Activated CD4-positive, alpha-beta T cell treated with anti-CD3 and anti-CD28 coated beads for 48 hours (primary cell): ENCODE measurements at places on chromosomes 12 and 14.
A peak's percentile ranks its signal among the peaks of the same experiment; 100 is the strongest.

DNA sequence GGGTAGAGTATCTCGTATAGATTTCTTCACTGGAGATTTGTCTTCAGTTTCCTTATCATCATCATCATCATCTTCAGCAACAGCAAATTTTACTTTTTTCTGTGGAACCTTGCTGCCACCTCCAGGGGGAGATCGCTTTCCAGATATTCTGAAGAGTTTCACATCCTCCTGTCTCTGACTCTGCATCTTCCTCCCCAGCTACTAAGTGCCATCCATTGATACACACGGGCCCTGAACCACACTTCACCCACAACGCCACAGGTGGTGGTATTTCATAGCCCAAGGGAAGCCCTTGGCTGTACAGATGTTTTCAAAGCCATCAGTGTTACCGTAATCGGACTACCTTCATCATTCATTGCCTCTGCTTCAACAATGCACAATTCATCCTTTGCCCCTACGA lies 82.2 kb downstream of the PPP2R5C start:
- peak; percentile 69 for DNase-seq

DNA sequence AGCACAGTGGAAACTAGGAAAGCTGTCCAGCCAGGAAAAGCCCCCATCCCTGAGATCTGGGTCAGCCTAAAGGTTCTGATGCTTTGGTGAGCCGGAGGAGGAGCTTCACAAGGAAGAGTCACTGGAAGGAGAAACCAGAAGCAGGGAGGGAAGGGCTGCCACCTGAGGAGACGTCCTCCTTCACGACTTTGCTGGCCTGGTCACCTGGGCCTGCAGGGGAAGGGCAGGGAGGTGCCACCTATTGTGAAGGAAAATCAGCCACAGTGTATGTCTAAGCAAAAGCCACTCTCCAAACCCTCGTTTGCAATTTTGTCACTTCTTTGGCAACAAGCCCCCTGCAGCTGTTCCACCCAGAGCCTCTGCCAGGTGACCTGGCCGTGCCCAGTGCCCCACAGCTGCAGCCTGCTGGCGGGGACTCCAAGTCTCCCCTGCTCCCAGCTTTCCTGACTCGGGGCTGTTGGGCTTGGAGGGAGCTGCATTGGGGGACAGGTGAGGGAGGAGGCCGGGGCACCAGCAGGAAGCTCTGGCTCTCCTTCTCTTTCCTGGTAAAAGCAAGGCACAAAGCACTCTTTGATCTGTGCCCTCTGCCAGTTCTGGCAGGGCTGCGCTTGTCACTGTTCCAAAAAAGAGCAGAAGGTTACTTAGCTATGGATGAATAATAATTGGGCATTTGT lies 120.9 kb upstream of the BCL2L14 start:
- no peak for DNase-seq

- DNase-seq = no peak
Observed at GRCh38 chr12:26493656-26494055, 298.3 kb downstream of the SSPN start.

DNA sequence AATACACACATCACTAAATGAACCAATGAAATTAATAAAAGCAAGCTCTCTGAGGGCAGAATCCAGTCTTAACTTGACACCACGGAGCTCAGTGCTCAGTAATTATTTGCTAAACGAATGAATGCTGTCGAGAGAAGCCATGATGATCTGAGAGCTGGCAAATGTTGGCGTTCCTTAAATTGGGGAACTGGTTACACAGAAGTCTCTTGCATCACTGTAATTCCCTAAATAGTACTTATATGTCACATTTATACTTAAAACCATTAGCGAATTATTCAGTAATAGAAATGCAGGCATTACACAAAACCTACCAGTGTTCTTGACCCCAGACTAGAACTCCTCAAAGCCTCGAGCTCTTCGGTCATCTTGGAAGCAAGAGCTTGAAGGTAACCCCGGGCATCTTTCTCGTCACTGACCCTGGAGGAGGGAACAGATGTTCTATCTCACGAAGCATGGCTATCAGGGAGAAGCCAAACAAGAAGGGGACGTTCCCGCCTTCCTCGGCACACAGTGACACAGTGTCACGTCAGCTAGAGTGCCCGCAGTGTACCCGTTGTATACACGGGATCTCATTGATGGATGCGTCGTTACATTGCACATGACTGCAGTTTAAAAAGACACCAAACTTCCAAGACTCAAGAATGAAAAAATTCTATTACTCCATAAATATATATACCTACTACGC lies 43.6 kb downstream of the AMN start:
- no peak for DNase-seq

- no peak for DNase-seq
Observed at GRCh38 chr14:46769292-46769691, 117.7 kb upstream of the RPL10L start.
